ENCODE measurements at places on chromosomes 3 and 15.

DNA sequence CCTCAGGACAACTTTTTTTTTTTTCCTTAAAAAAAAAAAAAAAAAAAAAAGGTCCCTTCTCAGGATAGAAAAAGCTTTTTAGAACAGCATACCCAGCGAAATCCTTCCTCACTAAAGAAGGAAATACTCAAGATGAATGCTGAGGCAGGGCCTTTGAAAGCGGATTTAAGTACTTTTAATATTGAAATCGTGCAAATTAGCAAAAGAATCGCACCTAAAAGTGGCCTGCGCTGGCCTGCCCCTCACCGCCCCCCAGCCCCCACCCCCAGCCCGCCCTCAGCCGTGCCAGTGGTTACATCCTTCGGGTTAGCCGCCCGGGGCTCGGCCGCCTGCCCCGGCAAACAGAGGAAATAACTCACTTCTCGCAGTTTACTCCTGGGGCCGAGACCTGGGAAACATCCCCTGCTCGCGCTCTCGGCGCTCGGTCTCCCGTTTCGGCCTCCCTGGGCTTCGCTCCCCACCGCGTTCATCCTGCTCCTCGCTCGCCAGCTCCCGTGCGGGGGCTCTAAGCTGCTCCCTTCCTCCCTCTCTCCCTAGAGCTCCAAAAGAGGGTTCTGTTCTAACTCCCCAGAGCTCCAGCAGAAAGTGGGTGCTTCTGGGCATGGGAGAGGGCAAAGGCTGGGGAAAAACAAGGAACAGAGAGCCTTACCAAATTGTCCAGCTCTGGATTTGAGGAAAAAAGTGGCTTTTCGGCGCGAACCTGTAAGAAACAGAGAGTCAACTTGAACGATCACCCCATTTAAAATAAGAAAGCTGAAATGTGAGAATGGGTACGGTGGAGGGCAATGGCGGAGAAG lies 5.2 kb downstream of the MEIS2 start:
- no peak for DNase-seq

GRCh38 chr15:94015324-94015723 lies 216.0 kb upstream of the MCTP2 start:
- no peak for DNase-seq

DNA sequence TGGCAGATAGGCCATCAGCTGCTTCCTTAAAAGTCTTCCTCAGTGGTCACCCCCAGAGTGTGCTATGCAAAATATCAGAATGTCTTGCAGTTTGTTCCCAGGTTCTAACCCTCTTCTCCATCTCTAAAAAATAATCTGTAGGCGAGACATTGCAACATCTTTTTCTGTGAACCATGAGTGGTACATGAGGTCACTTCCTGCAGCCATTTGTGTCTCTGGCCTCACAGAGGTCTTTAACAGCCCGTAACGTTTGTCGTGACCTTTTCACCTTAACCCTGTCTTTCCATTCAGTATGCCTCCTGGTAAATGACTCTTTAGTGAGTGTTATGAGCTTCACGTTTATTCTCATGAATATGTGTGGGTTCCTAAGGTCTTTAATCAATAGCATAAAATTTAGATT lies 145.4 kb downstream of the KLHL25 start:
- no peak for DNase-seq

DNA sequence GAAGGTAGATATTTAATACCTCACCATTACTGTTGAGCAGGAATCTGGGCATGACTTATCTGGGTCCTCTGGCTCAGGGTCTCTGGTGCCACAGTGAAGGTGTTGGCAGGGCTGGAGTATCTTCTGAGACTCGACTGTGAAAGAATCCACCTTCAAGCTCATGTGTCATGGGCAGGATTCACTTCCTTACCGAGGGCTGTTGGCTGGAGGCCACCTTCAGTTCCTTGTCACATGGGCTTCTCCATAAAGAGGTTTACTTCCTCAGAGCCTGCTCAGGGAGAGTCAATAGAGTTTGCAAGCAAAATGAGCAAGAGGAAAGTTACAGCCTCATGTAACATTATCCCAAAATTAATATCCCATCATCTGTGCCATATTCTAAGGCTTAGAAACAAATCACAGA lies 459.5 kb downstream of the NR2F2 start:
- DNase-seq = no peak

- DNase-seq = peak; percentile 36
These were observed 54.7 kb upstream of the SMAD6 start for GRCh38 chr15:66647358-66647757.

- DNase-seq = no peak
These were observed 47.4 kb upstream of the MITF start for GRCh38 chr3:69691860-69692259.

DNA sequence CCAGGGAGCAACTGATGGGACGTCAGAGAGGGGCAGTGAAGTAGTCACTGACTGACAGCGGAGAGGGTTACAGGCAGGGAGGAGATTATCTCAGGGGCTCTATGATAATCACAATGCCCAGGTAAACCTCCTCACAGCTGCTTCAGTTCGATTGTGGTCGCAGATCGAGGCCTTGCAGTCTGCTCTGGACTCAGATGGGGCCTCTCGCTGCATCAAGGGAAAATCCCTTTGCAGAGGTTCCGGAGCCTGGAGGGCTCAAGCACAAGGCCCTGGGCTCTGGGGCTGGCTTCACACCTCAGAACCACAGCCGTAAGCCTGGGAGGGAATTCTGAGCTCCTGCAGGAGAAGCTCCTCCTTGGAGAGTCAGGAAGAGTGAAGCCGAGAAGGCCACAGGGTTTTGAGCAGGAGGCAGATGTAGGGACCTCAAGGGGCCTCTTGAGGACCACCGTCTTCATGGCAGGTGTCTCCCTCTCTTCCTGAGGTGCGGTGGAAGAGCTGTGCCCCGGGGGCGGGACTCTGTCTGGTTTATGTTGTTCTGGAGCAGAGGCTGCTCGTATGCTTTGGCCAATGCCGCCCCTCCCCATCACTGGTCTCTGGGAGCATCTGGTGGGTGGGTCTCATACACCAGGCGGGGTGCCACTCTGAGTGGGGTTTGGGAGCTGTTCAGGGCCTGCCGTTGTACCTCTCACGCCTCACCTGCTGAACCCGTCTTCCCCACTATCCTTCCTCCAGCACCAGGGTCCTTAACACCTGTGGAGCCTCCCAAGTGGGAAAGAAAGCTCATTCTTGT lies 19.5 kb upstream of the SNRPA1 start:
- DNase-seq = no peak

- DNase-seq = no peak
These were observed 18.2 kb upstream of the TMEM207 start for GRCh38 chr3:190467922-190468321.

- no peak for DNase-seq
These were observed 19.8 kb downstream of the TUBGCP4 start for GRCh38 chr15:43390723-43391122.

GRCh38 chr3:120841264-120841663 lies 66.7 kb upstream of the STXBP5L start:
- DNase-seq = no peak

- no peak for DNase-seq
These were observed 525 bp upstream of the MCCC1 start for GRCh38 chr3:183099838-183100204.

GRCh38 chr3:23479026-23479425 lies 275.9 kb downstream of the UBE2E2 start:
- no peak for DNase-seq

Data from G401 (cell line).